ENCODE measurements at places on chromosomes 13 and 19.

- no peak for DNase-seq
Observed at GRCh38 chr13:49516467-49516866, 20.7 kb downstream of the PHF11 start.

DNA sequence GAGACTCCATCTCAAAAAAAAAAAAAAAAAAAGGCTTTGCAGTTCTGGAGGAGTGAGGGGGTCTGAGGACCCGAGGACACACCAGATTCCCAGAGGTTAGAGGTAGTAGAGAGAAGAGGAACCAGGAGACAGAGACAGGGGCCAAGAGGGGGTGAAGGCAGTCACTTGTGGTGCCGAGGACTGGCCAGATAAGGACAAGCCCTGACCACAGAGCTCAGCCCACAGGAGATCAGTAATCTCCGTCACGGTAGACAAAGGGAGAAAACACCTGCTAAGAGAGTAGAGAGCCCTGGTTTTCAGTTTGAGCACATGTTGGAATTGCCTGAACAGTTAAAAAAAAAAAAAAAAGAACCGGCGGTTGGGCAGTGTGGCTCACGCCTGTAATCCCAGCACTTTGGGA is 1.7 kb upstream of the PRAM1 start:
- DNase-seq = no peak

- no peak for DNase-seq
Observed at GRCh38 chr13:33026489-33027152, 10.4 kb downstream of the KL start.

DNA sequence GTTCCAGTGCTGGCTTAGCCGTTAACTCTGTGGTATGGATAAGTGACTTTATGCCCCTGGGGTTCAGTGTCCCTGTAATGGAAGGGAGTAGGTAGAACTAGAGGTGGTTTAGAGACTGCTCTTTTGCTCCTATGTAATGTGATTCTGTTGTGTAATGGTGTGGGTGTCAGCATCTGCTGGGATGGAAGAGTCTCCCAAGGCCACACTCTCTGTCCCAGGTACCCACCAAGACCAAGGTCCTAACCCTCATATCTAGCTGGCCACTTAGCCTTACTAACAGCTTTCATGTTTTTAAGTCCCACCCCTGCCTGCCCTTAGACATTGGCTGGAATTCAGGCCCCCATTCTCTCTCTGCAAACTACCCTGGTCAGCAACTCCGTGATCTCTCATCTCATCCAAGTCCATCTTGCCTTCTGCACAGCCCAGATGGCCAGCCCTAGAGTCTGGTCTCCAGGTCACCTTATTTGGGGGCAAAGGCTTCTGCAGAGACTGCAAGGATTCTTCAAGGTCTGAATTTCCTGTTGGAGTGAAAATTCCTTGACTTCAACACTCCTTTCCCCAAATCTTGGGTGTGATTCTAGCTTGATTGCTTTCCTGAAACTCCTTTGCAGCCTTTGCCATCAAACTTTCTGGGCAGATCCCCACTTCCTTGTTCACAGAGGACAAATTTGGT is 48.4 kb downstream of the SERP2 start:
- no peak for DNase-seq

- no peak for DNase-seq
Observed at GRCh38 chr13:70960841-70961443, 852.7 kb upstream of the KLHL1 start.

GRCh38 chr13:31199527-31199848 is 287 bp upstream of the B3GLCT start:
- DNase-seq = no peak

DNA sequence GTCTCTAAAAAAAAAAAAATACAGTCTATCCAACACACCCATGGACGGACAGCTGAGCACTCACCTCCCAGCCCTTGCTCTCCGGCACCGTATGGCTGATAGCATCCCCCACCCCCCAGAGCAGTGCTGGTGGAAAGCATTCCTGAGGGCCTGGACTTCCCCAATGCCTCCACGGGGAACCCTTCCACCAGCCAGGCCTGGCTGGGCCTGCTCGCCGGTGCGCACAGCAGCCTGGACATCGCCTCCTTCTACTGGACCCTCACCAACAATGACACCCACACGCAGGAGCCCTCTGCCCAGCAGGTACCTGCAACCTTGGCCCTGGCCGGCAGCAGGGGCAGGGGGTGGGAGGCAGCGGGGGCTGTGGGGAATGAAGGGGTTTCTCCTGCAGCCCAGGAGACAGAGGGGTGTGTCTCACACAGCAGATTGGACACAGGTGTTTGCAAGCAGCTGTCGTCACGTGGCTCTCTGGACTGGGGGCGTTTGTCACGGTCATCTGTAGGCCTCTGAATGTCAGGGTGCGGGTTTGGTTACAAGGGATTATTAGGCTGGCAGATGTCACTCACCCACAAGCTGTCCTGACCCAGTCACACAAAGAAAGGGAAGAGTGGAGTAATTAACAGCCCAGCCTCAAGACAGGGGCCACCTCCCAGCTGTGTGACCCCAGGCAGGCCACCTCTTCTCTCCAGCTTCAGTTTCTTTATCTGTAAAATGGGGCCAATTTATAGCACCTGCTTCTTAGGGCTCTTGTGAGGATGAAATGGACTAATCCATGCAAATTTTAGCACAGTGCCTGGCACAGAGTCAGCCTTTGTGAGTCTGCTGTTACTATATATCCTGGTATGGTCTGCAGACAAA is 19.3 kb downstream of the PLD3 start:
- no peak for DNase-seq

DNA sequence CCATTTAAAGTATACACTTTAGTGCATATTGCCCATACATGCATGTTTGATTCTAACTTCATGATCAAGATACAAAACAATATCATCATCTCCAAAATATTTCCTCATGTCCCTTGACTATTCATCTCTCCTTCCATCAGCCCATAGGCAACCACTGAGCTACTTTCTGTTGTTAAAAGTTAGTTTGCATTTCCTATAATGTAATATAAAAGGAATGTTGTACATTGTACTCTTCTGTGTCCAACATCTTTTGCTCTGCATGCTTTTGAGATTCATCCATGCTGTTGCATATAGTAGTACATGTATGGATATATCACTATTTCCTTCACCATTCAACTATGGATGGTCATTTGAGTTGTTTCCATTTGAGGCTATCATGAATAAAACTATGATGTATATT is 74.7 kb downstream of the ITGBL1 start:
- DNase-seq = no peak

GRCh38 chr19:17570791-17571190 is 15.3 kb downstream of the COLGALT1 start:
- DNase-seq = no peak

DNA sequence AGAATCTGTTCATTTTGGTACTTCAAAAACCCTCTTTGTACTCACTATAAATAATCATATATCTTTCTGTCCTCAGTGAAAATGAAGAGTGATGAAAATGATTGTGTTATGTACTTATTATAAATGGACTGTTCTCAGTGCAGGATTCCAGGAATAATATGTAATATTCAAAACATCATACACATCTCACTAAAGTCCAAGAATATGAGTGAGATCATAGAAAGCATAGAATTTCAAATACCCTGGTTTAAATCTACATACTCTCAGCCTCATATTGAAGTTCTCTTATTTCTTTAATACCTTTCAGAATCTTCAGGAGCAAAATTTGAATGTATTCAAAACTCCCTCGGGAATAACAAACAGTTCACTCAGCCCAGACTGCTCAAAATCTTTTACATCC is 868.0 kb downstream of the SLITRK6 start:
- DNase-seq = no peak

DNA sequence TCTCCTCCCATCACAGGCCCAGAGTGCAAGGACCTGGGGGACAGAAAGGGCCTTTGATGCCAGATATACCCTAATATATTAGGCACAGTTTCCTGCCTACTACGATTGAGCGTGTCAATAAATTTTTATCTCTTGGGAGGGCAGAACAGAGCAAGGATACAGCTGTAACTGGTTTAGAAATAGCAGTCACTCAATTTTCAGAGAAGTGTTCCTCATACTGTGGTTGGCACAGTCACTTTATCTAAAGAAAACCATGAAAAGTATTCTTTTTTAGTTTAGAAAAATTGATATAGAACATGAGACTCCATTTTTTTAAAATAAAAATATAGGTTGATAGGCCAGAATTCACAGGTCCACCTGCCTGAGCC is 460 bp upstream of the ZNF155 start:
- no peak for DNase-seq

GRCh38 chr19:42121656-42122069 is 10.6 kb downstream of the POU2F2 start:
- peak; percentile 64 for DNase-seq

GRCh38 chr13:29936051-29936813 is 85.8 kb upstream of the UBL3 start:
- no peak for DNase-seq

DNA sequence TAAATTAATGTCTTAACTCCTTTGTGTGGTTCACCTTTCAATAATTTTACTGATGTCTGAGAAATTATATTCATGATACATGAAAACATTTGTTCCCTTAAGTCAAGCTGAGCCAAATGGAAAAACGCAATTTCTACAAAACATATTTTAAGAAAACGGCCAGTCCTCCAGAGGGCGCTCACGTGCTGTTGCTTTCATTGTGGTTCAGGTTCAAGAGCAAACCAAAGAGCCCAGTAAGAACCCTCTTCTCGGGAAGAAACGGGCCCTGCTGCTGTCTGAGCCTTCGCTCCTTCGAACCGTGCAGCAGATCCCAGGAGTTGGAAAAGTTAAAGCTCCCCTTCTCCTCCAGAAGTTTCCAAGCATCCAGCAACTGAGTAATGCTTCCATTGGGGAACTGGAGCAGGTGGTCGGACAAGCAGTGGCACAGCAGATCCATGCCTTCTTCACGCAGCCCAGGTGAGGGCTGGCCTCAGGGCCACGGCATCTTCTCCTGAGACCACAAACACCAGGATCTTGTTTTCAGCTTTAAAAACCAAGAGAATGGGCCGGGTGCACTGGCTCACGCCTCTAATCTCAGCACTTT is 4.3 kb downstream of the FAAP24 start:
- DNase-seq = peak; percentile 66

DNA sequence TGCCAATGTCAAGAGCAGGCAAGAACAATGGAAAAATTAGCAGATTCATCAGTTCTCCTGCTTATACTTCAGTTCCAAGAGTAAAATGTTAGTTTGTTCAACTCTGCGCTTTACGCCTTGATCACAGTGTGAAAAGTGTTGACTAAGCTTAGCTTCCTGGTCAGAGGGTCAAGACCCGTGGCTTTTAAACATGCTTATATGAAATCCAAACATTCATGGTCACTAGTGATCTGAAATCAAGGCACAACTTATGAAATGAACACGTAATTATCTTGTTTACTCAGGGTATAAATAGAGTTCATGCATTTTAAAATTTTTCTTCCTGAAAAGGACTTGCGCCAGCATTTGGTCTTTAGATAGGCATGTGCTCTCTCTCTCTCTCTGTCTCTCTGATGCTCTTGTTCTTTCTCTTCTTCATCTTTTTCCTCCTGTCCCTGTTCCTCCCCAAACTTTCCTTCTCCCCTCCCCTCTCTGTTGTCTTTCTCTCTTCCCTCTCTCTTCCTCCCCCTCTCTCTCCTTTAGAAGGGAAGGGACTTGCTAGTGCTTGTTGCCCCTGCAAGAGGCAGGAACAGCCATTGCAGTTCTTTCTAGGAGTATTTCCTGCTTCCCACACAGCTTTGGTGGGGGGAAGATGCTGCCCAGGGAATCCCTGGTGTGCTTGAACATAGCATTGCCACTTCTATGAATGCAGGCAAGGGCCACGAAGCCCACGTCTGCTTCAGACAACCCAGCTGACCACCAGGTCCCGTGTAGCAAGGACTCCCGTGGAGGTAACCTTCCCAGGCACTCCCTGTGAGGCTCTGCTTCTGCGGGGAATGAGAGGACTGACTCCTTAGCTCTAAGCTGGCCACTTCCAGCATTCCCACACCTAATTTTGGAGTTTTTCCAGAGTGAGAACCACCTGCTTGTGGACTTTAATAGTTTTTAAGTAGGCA is 7.1 kb upstream of the ZNF536 start:
- no peak for DNase-seq

DNA sequence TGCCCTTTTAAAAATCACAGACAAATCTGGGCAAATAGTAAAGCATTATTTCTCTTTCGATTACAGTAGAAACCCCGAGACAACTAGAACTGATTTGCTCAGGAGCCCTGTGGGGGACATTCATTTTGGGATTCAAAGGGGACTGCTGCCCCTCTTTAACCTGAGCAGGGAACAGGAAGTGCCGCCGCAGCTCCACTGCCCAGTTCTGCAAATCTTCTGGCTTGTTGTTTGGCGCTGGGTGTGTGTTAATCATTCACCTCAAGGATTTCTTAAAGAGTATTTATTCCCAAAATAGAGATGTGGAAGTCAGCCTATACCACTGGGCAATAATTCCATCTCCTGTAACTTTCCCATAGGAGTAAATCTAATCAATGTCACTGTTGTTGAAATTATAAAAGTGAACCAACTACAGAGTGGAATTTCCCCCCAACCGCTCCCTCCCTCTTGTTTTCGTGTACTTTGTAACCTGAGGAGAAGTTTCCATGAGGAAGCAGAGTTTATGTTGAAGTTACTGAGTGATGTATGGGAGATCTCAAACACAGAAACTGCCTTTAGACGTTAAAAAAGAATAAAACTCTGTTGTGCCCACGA is 515.8 kb downstream of the KLF12 start:
- DNase-seq = no peak

- DNase-seq = no peak
Observed at GRCh38 chr13:79829880-79830279, 348.9 kb downstream of the NDFIP2 start.

- no peak for DNase-seq
Observed at GRCh38 chr19:15934332-15935078, at the start of gene CYP4F11. Gene CYP4F11, minus strand, starts transcription at chr19:15934529. Its CDS starts 121 bp downstream, at chr19:15934408.

DNA sequence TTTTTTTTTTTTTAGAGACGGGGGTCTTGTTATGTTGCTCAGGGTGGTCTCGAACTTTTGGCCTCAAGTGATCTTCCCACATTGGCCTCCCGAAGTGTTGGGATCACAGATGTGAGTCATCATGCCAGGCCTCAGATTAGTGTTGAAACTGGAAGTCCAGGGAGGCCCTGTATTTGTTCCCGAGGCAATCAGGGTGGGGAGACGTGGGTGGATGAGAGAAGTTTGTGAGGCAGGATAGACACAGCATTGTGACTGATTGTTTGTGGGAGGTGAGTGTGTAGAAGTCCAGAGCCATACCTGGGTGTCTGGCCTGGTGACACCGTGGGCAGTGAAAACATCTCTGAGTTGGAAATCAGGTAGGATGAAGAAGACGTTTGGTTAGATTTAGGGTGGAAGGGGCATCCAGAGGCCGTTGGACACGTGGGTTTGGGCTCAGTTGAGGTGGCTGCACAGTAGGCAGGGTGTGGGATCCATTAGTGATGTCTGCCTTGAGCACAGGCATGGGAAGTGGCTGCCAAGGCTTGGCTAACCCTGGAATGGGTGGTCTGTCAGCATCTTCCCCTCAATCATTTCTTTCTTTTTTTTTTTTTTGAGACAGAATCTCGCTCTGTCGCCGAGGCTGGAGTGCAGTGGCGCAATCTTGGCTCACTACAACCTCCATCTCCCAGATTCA is 12.4 kb downstream of the RTN2 start:
- DNase-seq = no peak

- DNase-seq = no peak
Observed at GRCh38 chr19:22610121-22610520, 24.0 kb upstream of the ZNF492 start.

GRCh38 chr19:54209058-54209810 is 8.6 kb downstream of the RPS9 start:
- no peak for DNase-seq

DNA sequence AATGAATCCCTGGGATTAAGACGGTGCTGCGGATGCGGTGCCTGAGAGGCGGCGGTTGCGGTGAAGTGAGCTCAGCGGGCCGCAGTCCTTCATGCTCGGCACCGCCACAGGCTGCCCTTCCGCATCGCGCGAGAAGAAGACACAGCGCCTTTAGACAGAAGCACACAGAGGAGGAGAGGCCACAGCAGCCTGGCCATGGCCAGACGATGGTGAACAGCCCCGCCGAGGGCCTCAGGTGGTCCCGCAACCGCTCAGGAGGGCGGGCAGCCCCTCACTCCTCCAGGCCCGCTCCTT is 459.2 kb downstream of the MYO16 start:
- no peak for DNase-seq

All from CD4-positive, alpha-beta T cell (primary cell).